ENCODE measurements at places on chromosomes 5 and 9.
A peak's percentile ranks its signal among the peaks of the same experiment; 100 is the strongest.

DNA sequence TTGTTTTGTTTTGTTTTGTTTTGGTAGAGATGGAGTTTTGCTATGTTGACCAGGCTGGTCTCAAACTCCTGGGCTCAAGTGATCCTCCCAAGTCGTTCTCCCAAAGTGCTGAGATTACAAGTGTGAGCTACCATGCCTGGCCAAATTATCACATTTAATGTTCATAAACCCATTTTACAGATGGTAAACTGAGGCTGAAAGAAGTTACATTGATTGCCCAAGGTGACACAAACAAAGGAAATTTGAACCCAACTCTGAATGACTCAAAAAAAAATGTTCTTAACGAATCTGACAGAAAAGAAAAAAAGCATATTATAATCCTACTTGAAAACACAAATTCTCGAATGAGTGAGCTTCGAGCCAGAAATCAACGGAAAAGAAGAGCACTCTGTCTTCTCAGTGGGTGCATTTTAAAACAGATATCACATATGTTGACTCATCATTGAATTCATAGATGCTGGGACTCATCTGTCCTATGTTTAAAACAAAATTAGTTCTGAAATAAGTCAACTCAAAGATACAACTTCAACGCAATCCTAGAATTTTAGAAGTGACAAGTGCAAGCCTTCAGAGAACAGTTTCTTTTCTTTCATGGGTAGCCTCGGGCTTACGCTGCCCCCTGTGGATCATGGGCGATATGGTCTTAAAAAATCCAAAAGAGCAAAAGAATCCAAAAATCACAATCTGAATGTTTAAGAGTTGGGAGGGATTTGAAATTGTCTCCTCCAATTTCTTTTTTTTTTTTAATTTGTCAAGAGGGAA lies 28.4 kb downstream of the TIMD4 start:
- DNase-seq = peak; percentile 24

DNA sequence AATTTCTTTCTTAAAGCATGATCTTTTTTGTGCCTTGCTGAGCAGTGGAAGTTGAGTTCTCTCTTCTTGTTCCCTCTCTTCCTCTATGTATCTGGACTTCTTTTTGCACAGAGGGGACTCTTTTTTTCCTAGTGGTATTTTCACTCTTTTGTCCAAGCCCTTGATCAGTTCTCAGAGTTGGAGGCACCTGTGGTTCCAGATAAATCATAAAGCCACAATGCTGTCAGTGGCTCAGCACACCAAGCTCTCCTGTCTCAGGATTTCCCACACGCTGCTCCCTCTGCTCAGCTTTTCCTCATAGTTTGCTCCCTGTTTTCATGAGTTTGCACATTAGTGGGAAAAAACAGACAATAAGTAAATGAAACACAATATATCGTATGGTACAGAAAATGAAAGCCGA lies 110.3 kb upstream of the ZNF608 start:
- DNase-seq = no peak

- no peak for DNase-seq
These were observed 137.9 kb upstream of the TRIM32 start for GRCh38 chr9:116549061-116549664.

GRCh38 chr5:2223303-2223702 lies 340.6 kb upstream of the IRX4 start:
- no peak for DNase-seq

DNA sequence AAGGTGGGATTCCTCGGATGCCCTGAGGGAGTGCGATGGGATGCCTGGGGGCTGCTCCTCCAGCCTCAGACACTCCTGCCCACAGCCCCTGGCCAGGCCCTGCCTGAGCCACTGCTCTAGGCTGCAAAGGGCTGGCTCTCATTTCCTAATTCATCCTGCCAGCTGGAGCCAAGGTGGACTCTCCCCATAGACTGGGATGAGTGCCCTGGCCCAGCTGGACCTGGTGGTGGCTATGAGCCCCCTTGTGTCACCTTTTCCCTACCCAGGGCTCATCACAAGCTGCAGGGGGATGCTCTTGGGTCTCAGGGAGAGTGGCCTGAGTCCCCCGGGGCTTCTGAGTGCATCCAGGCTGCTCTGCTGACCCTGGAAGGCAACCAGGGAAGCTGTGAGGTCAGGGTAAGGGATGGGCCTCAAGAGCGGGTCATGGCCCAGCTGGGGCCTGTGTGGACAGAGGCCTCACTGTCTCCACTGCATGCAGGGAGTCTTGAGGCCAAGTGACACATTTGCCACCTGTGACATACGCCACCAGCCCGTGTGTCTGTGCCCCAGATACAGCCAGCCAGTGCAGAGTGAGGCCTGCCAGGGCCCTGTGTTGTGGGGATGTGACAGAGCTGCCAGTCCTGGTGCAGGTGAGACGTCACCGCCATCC lies 102.7 kb upstream of the IER5L start:
- DNase-seq = no peak

DNA sequence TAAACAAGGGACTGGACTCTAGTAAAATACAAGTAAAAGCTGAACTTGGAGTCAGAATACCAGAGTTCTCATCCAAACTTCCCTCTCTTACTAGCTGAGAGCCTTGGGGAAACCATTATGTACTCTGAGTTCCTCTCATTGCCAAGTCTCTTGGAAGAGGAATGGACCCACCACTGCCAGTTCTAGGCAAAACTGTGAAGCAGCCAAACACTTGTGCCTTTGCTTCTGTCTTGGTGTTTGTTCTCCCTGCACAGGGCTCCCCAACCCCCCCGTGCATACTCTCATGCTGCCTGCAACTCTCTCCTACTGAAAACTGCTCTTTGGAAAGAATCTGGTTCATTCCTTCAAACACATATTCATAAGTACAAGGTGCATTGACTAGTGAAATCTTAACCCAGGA lies 102.6 kb downstream of the PDZD2 start:
- no peak for DNase-seq

GRCh38 chr5:73265641-73266040 lies 92.6 kb downstream of the TMEM174 start:
- DNase-seq = no peak

DNA sequence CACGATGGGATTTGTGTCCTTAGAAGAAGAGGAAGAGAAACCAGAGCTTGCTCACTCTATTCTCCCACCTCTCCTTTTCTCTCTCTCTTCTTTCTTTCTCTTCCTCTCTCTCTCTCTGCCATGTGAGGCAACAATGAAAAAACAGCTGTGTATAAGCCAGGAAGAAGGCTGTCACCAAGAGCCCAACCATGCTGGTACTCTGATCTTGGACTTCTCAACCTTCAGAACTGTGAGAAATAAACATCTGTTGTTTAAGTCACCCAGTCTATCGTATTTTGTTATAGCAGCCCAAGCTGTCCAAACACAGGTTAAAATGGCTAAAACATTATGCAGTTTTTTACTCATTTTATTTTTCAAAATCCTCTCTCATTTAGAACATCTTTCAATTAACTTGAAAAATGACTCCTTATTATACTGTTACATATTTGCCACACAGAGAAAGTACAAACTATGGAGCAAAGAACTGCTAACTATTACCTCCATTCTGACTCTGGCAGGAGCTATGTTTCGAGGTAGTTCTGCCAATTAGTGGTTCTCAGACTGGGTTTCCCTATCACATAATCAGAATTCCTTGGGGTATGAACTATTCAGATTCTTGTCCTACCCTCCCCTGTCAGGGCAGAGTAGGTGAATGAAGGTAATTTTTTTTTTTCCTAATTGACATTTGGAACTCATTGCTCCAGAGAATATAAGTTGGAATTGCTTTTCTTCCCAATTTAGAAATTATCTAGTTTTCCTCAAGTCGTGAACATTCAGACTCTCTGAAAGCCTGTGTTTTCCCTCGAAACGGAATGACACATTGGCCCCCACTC lies 434.6 kb downstream of the ENC1 start:
- no peak for DNase-seq

- no peak for DNase-seq
These were observed 280.3 kb downstream of the NPR3 start for GRCh38 chr5:32991421-32991815.

DNA sequence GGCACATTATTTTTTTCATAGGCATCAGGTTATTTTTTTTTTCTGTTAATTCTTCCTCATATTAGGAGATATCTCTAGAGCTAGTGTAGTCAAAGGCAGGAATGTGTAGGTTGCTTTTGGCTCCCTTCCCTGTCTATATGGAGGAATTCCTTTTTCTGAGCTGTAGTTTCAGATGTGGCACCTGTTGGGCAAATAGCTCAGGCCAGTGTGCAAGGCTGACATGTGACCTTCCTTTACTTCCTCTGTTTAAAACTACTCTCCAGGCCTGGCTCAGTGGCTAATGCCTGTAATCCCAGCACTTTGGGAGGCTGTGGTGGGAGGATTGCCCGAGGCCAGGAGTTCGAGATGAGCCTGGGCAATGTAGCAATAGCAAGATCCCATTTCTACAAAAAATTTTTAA lies 40.5 kb upstream of the KIAA1958 start:
- no peak for DNase-seq

DNA sequence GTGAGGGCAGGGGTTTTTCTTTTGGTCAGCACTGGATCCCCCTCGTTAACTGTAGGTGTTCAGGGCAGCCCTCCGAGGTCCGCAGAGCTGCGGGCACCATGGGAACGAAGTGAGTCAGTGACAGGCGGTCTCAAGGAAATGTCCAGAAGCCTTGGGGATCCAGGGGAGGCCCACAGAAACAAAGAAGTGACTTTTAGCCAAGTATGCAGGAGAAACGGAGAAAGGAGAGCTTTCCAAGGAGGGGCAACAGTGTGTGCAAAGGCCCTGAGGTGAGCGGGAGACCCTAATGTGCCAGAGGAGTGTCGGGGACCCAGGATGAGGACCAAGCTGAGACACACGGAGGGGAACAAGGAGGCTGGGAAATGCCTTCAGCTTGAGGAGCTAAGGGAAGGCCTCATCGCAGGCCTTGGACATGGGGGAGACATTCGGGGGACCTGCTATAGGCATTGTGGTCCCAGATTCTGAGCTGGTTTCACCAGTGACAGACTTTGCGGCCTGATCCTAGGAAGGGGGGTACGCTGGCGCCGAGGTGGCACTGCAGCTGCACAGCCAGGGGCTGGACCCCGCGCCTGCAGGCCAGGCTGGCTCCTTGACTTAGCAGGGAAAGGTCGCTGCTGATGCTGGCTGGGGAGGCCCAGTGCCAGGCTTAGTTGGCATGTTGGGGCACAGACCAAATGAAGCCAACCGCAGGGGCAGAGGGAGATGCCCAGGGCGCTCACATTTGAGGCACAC lies 3.3 kb downstream of the LTC4S start:
- no peak for DNase-seq

GRCh38 chr9:82590845-82591244 lies 472.1 kb downstream of the RASEF start:
- DNase-seq = no peak

DNA sequence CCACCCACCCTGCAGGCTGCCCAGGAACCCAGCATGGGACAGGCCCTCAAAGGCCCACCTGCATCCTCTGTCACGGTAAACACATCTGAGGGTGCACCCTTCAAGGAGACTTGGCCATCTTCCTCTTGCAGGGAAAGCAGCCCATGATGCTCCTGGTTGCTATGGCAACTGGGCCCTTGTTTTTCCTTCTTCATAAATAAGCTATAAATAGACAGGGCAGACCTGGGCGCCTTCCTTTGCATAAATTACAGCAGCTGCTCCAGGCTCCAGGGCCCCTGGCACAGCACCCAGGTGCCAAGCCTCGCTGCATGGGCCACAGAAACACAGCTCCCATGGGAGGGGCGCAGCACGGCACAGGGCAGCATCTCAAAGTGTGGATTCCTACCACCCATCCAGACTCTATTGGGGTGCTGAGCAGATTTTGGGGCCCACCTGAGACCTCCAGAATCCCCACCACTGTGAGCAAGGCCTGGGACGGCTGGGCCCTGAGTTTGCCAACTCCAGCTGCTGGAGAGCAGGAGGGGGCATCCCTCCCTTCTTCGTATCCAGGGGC lies 5.8 kb upstream of the PSMB7 start:
- no peak for DNase-seq

DNA sequence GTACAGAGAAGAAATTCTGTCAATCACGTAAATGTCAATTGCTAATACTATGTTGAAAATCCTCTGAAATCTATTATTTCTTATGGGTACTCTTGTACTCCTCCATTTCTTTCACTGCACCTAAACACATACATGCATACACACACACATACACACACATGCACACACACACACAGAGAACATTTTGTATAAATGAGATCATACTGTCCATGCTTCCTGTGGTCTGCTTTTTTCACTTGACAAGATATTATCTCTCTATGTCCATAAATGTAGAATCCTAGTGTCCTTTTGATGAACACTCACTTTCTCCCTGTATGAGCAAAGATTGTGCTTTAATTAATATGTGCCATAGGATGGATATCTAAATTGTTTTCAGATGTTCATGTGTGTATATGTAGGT lies 32.7 kb upstream of the TLR4 start:
- DNase-seq = no peak

DNA sequence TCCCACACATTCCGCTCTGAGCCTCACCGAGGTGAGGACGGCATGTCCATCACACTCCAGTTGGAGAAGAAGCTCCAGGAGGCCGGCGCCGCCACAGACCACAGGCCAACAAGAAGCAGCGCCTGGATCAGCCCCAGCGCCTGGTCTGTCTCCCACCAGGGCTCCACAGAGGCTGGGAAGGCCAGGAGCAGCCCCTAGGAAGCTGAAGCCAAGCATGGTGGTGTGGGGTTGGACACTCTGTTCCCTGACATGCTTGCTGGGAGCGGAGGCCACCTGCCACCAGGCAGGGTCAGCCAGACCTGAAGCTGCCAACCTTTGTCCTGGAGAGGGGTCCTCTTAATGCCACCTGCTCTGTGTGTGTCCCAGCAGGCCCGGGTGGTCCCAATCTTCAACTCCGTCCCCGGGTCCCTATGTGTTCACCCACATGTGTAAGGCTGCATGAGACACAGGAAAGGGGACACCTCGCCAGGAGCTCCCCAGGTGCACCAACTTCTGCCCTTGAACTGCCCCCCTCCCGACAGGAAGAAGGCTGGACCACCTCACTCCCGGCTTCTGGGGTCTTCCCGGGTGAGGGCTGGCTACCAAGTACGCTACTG lies 140.1 kb upstream of the PPP1R26 start:
- no peak for DNase-seq

DNA sequence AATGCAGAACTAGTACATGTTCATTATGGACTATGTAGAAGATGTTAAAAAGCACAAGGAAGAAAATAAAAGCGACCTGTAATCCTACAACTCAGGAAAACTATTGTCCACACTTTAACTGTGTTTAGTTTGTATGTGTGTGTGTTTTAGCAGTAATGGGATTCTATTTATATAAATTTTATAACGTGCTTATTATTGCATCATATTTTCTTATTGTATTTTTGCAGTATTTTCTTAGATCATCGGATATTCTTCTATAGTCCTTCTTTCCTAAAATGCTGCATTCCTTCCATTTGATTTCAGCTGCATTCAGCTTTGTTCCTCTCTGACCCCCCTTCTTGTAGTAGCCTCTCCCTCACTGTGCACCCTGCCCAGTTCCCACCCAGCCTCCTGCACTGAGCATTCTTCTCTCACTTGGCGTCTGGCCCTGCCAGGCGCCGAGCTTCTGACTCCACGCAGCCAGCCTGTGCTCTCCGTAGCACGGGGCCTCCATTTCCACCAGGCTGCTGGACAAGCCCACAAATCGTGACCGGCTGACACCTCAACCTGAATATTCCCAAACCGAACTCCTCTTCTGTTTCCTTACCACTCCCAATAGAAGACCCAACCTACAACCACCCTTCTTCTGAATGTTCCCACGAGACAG lies 39.9 kb downstream of the MVB12B start:
- DNase-seq = no peak

Data from T follicular helper cell (primary cell).